Islet precursor cell (in vitro differentiated cells): ENCODE measurements at places on chromosomes 13 and 19.

DNA sequence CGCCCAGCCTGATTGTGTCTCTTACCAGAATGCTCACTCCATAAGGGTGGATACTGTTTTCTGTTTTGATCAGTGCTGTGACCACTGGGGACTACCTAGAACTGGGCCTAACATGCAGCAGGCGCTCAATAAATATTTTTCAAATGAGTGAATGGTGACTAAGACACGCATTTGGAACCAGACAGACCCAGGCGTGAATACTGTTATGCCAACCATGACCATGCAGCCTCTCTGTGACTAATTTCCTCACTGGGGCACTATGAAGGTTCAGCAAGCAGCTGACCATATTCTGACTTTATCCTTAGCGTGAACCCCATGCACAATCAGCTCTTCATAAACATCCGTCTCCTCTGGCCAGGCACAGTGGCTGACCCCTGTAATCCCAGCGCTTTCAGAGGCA, 13.0 kb upstream of the SPC24 start:
- no peak for DNase-seq

- peak; percentile 83 for DNase-seq
These were observed 94.0 kb upstream of the RFC3 start for GRCh38 chr13:33723772-33724435.

- DNase-seq = peak; percentile 100
These were observed at the start of gene TRIM28 for GRCh38 chr19:58543826-58544590. TRIM28 (plus strand) TSS chr19:58544064; CDS start chr19:58544758, 694 bp downstream.

- no peak for DNase-seq
These were observed 1.5 kb upstream of the CEBPA start for GRCh38 chr19:33303791-33304345.

DNA sequence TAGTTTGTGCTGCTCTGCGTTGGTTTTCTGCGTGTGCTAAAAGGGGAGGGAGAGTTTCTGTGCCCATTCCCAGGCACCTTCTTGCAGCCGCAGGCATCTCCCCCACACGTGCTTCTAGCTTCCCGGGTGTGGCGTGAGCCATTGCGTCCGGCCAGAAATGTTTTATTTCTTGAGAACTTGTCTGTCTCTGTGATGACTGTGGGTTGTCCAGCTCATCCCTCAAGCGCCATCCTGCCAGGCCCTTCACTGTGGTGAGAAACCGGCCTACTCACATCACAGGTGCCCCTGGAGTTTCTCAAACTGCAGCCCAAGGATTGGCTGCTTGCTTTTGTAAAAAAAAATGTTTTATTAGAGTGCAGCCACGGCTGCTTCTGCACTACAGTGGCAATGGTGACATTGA, 24.2 kb downstream of the EPN1 start:
- DNase-seq = no peak

DNA sequence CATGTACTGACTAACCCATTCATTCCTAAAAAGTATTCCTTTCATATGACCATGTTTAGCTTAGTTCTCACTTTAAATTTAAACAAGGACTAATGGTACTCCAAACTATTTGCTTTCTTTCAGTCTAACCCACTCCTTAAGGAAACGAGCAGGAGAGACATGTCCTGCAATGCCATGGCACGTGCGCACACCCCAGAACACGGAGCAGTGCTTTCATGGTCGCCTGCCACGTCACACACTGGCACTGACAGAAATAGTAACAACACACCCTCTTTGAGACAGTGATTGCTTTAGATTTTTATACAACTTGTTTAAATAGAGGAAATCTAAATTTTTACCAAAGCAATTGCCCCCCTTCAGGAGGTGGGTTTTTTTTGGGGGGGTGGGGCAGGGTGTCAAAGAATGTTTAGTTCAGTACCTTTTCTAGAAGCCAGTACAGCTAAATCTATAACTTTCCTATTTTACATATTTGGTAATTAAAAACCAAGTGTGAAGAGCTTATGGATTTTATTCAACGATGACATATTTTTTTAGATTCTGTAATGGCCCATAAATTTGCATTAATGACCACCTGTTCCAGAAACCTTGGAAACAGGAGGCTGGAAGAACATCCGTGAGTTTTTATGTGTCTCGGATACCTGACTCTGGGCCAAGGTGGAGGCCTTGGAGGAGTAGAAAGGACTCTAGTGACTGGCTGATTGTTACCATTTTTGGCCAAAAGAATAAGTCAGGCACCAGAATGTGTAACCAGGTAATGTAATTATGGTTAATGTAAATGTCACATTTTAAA, 247.1 kb downstream of the DCT start:
- no peak for DNase-seq

DNA sequence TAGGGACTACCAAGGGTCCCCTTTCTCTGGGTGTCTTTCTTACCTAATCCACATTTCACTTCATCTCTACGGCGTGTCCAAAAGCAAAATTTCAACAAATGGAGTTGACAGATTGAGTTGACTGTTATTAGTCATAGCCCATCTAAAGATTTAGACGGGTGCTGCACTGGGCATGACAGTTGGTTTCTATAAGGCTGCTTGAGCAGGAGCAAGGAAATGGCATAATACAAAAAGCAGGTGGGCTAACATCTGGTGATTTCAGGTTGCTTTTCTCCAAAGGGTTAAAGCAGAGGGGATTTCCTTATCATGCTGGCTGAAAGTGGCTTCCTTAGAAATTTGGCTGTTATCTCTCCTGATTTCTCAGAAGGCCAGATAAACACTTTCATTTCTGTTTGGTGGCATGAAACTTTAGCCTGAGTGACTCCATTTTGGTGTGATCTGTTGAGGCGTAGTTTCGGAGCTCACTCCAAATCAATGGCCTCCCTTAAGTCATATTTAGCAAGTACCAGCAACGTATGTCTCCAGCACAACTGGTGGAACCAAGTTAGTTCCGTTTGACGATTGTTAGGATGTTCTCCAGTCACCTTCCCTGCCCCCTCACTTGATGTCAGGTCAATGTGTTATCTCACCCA, 440.4 kb downstream of the FGF9 start:
- no peak for DNase-seq

DNA sequence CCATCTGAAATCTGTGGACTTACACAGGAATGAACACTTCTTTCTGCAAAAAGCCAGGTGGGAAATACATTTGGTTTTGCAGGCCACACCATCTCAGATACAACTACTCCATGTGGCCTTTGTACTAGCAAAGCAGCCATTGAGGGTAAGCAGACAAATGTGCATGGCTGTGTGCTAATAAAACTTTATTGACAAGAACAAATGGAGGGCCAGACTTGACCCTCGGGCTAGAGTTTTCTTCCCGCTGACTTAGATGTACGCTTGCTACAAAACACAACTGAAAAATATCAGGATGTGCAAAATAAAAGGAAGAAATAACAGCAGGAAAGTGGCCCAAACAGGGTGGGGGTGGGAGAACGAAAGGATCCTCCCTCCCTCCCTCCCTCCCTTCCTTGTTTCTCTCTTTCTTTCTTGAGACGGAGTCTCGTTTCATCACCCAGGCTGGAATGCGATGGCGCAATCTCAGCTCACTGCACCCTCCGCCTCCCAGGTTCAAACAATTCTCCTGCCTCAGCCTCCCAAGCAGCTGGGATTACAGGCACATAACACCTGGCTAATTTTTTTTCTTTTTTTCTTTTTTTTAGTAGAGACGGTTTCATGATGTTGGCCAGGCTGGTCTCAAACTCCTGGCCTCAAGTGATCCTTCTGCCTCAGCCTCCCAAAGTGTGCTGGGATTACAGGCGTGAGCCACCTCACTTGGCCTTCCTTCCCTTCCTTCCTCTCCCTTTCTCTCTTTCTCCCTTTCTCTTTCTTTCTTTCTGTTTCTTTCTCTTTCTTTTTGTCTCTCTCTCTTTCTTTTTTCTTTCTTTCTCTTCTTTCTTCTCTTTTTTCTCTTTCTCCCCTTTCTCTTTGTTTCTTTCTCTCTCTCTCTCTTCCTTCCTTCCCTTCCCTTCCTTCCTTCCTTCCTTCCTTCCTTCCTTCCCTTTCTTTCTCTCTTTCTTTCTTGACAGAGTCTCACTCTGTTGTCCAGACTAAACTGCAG, 29.3 kb downstream of the CCL25 start:
- no peak for DNase-seq

DNA sequence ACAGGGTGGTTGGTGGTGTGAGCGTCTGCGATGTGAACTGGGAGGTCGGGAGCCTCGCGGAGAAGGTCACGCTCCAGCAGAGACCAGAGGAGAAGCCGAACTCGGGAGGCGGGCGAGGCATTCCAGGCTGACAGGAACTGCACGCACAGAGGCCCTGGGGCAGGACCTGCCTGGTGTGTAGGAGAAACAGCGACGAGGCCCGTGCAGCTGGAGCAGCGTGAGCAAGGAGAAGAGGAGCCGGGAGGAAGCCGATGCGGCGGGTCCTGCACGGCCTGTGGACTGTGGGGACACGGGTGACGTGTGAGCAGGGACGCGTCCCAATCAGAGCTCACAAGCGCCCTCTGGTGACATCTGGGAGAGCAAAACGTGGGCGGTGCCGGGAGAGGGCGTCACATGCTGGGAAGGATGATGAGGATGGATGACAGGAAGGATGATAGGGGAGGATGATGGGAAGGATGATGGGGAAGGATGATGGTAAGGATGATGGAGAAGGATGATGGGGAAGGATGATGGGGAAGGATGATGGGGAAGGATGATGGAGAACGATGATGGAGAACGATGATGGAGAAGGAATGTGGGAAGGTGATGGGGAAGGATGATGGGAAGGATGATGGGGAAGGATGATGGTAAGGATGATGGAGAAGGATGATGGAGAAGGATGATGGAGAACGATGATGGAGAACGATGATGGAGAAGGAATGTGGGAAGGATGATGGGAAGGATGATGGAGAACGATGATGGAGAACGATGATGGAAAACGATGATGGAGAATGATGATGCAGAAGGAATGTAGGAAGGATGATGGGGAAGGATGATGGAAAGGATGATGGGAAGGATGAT, 16.1 kb upstream of the MADCAM1 start:
- peak; percentile 85 for DNase-seq

DNA sequence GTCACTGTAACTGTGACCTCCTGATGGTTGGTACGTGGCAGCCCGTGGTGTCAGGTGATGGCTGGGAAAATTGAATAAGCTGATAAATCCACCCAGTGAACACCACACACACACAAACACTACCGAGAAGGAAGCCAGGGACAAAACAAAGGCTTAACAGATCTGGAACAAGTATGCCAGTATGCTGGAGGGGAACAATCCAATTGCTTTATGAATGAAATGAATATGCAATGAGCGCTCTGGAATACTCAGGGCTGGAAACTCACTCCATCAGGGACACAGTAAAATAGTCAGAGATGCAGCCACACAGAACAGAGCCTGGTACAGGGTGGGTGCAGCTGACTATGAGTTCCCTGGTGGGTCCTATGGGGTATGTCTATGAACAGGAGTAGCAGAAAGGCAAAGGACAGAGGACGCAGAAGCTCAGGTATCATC, 16.7 kb downstream of the TMTC4 start:
- DNase-seq = no peak
